Fibroblast of skin of left biceps (primary cell): ENCODE measurements at places on chromosomes 13 and 19.

DNA sequence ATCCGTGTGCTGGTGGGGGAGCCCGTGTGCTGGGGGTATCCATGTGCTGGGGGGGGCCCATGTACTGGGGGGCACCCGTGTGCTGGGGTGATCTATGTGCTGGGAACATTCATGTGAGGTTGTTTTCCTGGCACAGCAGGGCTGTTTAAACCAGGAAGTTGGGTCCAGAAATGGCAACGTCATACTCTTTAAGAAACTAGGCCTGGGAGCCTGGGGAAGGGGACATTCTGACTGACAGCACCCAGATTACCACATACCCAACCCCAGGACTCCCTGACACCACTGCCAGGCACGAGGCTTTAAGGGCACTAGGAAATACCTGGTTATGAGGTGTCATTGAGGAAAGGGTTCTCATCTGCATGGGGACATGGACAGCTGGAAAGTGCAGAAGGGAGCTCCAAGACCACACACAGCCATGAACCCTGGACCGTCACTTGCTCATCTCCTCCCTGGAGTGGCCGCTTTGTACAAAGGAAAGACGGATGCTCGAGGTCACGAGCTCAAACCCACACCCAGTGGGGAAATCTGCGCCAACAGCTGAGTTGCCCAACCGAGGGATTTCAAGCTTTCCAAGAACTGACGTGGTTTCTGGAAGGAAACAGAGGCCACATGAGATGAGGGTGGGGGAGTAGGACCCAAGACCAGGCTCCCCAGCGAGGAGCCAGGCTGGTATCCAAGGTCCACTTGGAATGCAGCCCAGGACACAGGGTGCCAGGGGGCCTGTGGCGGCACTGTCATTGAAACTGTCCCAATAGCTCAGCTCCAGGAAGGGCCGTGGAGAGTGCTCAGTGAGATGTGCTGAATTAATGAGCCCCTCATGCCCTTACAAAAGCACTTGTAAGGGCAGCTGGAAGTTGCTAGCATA, 40.9 kb downstream of the RAB20 start:
- no peak for DNase-seq

DNA sequence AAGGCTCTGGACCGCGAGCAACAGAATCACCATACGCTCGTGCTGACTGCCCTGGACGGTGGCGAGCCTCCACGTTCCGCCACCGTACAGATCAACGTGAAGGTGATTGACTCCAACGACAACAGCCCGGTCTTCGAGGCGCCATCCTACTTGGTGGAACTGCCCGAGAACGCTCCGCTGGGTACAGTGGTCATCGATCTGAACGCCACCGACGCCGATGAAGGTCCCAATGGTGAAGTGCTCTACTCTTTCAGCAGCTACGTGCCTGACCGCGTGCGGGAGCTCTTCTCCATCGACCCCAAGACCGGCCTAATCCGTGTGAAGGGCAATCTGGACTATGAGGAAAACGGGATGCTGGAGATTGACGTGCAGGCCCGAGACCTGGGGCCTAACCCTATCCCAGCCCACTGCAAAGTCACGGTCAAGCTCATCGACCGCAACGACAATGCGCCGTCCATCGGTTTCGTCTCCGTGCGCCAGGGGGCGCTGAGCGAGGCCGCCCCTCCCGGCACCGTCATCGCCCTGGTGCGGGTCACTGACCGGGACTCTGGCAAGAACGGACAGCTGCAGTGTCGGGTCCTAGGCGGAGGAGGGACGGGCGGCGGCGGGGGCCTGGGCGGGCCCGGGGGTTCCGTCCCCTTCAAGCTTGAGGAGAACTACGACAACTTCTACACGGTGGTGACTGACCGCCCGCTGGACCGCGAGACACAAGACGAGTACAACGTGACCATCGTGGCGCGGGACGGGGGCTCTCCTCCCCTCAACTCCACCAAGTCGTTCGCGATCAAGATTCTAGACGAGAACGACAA, 1.8 kb downstream of the PCDH17 start:
- no peak for DNase-seq

DNA sequence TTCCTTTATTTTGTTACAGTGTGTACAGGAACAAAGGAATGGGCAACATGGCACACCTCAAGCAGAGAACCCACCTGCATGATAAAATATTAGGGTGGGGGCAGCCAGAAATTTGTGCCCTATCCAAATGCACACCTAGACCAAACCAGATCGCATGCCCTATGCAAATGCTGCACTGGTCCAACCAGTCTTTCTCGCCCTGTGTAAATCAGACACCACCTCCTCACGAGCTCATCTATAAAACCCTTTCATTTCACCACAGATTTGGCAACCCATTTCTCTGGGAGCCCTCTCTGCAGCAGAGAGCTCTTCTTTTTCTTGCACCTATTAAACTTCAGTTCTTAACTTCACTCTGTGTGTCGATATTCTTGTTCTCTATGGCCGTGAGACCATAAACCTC, 1559.2 kb downstream of the SLITRK1 start:
- DNase-seq, result no peak

- DNase-seq, result no peak
These were observed 4.3 kb upstream of the HOMER3 start for GRCh38 chr19:18945297-18945696.

- no peak for DNase-seq
These were observed 5.5 kb upstream of the ADAMTS10 start for GRCh38 chr19:8615813-8616596.

DNA sequence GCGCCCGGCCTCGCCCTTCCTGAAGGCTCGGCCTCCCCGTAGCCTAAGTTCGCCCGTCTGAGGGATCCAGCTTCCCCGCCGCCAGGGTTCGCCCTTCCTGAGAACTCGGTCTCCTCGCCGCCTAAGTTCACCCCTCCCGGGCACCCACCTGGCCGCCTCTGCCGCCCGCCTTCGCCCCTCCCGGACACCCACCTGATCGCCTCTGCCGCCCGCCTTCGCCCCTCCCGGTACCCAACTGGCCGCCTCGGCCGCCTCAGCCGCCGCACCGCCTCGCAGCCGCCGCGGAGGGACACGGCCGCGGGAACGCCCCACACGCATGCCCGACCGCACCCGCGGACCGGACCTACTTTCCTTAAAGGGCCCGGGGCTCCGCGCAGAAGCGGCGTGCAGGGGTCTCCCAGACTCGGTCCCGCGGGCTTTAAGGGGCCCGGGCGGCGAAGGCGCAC, at the start of gene MOB3A:
Gene MOB3A, minus strand, starts transcription at position 293 of the 446 bp plus-strand sequence. CDS start 17,766 bp downstream, outside the sequence.
- peak; percentile 90 for DNase-seq

- DNase-seq, result no peak
These were observed 54.9 kb upstream of the RANBP3 start for GRCh38 chr19:6032827-6033226.

DNA sequence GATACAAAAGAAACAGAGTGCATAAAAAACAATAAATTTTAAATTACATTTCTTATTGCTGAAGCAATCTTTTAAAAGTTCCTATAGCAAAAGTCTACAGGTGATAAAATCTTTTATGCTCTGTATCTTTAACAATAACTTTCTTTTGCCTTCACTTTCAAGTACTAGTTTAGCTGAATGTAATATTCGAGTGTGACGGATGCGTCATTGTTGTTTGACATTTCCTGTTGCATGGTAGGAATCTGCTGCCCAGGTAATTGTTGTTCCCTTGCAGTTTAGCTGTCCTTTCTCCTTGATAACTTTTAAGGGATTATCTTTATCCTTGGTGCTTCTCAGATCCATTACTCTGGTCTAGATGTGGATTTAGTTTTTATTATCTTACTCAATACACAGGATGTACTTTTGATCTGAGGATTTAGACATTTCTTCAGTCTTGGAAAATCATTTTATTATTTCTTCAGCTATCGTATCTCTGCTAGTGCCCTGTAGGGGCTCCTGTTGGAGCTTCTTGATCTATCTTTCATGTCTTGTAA, 2.1 kb upstream of the CPB2 start:
- no peak for DNase-seq

DNA sequence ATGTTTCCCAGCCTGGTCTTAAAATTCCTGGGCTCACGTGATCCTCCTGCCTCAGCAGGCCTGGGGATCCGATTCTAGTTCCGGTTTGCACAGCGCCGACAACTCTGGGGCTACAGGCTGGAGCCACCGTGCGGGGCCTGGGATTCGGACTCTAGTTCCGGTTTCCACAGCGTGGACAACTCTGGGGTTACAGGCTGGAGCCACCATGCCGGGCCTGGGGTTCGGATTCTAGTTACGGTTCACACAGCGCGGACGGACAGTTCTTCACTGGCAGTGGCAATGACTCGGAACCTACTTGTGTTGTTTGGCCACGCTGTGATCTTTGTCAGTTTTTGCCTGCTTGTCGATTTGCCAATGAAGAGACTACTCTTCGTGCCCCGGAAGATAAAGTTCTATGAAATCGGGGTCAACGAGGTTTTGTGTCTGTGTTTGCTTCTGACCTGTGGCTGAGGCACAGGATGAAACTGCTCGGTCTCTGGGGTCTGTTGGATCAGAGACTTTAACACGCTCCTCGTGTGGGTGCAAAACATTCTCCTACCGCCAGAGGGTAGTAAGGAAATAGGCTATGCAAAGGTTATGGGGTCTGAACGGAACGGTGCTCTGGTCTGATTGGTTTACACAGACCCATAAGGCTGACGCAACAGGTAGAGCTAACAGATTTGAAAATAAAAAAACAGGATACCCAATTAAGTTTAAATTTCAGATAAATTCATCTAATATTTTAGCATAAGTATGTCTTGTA, 12.1 kb upstream of the ZSCAN1 start:
- no peak for DNase-seq

DNA sequence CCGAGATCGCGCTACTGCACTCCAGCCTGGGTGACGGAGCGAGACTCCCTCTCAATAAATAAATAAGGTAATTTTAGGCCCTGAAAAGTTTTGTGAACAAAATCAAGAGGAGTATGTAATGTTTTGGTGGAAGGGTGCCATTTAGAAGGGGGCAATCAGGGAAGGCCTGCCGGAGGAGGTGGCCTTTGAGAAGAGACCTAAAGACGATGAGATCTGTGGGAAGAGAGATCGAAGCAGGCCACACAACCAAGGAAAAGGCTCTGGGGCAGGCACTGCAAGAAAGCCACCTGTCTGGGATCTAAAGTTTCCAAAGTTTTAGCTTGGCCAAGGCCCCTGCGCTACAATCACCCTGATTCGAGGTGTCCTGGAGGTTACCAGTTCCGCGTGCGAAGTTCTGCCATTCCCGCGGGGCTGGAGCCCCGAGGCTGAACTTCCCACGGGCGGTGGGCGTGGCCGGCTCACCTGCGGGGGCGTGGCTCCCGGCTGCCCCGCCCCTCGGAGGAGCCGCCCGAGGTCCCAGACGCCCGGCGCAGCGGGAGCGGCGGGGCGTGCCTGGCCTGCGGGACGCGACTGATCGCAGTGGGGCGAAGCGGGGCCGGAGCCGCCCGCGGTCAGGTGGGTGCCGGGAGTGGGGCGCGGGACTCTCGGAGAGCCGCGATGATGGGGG, at the start of gene KLC3:
Gene KLC3, plus strand, starts transcription at position 519 of the 667 bp plus-strand sequence. CDS start 4,792 bp downstream, outside the sequence.
- DNase-seq, result no peak

- no peak for DNase-seq
These were observed 534.7 kb downstream of the KLF12 start for GRCh38 chr13:73599232-73600128.

DNA sequence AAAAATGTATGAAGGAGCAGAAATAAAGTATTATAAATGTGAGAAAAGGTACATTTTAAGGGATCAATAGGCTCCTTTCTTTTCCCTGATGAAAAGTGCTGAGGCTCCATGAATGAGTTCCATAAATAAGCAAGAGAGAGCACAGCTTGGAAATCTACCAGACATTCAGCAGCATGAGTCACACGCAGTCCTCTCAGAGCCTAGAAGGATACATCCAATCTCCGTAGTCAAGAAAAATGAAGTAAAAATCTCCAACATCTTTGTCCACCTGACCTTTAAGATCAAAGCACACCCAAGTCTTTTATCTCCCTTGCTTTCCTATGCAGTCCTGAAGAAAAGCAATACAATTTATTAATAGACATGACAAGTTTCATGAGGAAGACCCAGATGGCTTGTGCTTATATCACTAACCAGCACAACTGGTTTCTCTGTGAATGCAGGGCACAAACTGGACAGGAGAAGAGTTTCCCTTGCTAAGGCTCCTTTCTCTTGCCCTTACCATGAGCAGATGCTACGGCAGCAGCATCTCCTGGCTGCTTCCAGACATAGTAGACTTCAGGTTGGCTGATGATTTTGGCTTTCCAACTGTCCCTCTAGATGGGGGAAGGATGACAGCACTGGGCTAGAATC, 730.8 kb downstream of the EFNB2 start:
- peak; percentile 18 for DNase-seq

- no peak for DNase-seq
These were observed 11.2 kb upstream of the ZNF358 start for GRCh38 chr19:7504684-7505083.

GRCh38 chr19:2333027-2333806, 4.7 kb downstream of the SPPL2B start:
- no peak for DNase-seq

DNA sequence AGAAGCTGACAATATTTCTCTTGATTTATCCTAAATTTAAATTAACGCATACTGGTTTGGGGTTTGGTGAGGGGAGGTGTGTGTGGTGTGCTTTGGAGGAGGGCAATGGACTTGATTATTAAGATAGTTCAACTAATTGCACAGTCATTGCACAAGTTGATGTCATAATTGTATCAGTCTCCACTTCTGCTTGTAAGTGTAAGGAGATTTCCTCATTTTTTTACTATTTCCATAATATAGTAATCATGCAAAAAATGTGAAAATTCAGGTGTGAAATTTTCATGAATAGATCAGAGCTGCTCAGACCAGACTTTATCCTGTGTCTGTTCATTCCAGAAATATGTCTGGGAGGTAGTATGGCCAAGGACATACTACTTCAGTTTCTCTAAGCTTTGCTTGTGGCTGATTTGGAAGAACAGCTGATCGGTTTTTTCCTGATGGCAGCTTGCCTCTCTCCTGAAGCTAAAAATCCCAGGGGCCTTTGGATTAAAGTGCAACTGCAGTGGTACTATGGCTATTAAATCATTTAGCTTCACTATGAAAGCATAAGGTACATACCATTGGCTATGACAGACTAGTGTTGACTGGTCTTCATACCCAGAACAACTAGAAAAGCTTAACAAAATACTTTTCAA, 201.8 kb upstream of the MIR17HG start:
- DNase-seq, result no peak

DNA sequence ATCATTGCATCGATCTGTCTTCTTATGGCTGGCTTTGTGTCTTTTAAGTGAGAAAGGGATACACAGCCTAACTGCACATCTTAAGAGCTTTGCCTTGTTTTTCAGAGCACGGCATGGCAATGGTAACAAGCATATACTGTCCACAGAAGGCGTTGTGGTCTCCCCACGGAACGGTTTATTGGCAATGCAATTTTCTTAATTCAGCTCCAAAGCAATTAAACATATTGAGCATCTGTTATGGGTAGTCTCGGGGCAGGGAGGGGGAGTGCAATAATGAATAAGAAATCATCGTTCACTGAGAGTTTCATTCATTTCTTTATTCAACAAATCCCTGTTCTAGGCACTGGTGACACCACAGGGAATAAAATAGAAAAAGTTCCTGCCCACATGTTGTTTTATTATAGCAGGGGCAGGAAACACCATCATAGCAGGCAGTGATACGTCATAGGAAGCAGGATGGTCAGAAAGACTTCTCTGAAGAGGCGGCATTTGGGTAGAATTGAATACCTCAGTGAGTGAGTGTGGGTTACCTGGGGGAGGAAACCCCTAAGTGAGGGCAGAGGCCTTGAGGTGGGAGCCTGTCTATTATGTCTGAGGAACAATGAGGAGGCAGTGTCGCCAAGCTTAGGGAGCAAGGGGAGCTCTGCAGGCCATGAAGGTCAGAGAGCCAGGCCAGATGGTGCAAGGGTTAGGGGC, 185.7 kb upstream of the KL start:
- DNase-seq, result no peak

GRCh38 chr19:45457776-45458175, 10.0 kb upstream of the FOSB start:
- DNase-seq, result no peak
